Esophagus muscularis mucosa (tissue), 4 donors: ENCODE measurements at places on chromosomes 4 and X. TPM values are rescaled to one million over a fixed set of nuclear protein-coding genes. Genes with fewer than 3 reads are reported as not detected.

DNA sequence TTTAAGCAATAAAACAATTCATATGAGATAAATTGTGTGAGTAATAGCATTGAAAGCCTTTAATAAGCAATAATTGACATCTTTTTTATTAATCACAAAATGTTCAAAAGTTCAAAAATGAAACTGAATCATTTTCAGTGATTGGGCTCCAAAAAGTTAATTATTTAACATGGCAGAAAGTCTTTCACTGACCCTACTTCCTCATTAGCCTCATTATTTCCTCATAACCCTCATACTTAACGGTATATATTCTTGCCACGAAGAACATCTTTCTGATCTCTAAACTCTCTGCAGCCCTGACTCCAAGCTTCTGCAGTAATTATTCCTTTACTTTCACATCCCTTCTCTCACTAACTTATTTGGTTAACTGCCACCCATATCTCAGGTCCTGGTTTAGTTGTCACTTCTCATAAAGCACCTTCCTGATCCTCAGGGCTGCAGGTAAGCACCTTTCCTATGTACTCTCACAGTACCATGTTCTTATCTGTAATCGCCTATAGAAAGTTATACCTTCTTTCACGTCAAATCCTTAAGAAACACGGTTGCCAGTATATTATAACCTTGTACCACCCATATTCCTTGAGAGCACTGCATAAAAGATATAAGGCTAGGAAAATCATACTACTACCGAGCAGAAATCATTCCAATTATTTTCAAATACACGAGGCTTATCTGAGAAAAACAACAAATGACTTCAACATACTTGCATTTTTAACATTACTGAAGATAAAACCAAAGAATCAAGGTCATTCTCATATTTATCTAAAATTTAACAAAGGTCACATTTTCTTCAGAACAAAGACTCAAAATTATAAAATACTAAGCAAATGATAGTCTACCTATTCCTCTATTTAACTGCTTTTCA lies 72.2 kb downstream of the PPP3CA start:
- H3K27ac ChIP-seq = no peak overlapping the region
- no peak overlapping the region for H3K4me3 ChIP-seq
- DNase-seq = no peak
- no peaks in the 10 kb centered on the region for H3K27me3 ChIP-seq

DNA sequence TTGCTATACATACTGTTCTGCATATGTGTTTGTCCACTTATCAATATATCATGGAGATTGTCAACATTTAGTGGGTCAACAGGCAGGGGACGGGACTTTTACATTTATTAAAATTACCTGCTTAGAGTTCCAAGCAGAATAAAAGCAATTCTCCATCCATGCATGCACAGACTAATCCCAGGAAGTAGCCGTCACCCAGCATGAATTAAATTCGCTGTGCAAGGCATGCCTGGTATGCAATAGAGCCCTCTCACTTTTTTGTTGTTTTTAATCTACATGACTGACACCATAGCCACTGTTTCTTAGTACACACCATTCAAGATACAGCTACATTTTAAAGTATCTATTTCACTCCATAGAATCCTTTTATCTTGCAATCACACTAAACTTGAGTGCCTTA lies 108.9 kb downstream of the USP46 start:
- no peaks in the 10 kb centered on the region for H3K27me3 ChIP-seq
- H3K4me1 ChIP-seq = peaks cover 3% of the 10 kb centered on the region
- no peak for DNase-seq
- H3K36me3 ChIP-seq = no peaks in the 10 kb centered on the region
- no peak overlapping the region for H3K4me3 ChIP-seq
- H3K27ac ChIP-seq = no peak overlapping the region

GRCh38 chrX:42269186-42269585 lies 345.8 kb upstream of the CASK start:
- no peak overlapping the region for H3K27ac ChIP-seq
- DNase-seq = no peak
- H3K27me3 ChIP-seq = no peaks in the 10 kb centered on the region
- H3K36me3 ChIP-seq = no peaks in the 10 kb centered on the region
- H3K4me1 ChIP-seq = no peaks in the 10 kb centered on the region

GRCh38 chrX:93420090-93420489 lies 253.3 kb downstream of the NAP1L3 start:
- no peak for DNase-seq
- H3K4me1 ChIP-seq = no peaks in the 10 kb centered on the region
- H3K27ac ChIP-seq = no peak overlapping the region
- no peaks in the 10 kb centered on the region for H3K27me3 ChIP-seq
- no peak overlapping the region for H3K4me3 ChIP-seq
- H3K36me3 ChIP-seq = no peaks in the 10 kb centered on the region

DNA sequence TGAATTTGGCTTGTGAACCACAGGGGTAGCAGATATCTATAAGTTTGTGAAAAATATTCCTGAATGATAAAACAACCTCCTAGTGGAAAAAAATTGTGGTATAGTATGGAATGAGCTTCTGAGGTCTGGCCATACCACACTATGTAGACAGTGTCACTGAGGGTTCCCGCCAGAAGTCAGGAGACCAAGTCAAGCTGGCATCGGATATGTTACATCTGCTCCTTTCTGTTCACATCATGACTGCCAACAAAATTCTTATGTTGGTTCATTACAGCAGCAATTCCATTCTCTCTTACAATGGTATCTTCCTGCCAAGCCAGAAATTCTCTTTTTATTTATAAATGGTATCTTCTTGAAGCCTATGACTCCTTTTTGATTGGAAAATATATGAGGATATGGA lies 273.0 kb downstream of the PPP3CA start:
- H3K27me3 ChIP-seq = no peaks in the 10 kb centered on the region
- peaks cover 4% of the 10 kb centered on the region for H3K4me1 ChIP-seq
- H3K36me3 ChIP-seq = no peaks in the 10 kb centered on the region
- H3K4me3 ChIP-seq = no peak overlapping the region
- no peak overlapping the region for H3K27ac ChIP-seq

ATP2B3 gene
- total RNA-seq = 0.23 TPM

ZNF732 gene
- 0.50 TPM for total RNA-seq
